ENCODE measurements at places on chromosomes 12 and 14. TPM values are rescaled to one million over a fixed set of nuclear protein-coding genes. Genes with fewer than 3 reads are reported as not detected.

TMEM52B gene
- total RNA-seq, result 3.1 TPM

DNA sequence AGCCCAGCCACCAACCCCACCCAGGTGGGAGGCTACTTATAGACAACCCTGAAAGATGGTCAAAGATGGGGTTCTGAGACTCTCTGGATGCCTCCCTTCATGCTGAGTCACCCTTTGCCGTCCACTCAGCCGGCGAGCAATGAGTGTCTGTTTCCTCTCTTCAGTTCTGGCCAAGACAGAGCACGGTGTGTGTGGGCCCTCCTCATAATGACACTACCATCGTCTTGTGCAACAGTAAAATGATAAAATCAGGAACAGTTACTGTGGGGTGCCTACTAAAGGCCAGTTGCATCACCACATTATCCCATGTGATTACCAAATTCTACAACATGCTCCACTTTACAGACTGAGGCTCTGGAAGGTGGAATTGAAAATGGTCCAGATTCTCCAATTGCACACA, 7.0 kb upstream of the BDKRB1 start:
- peaks cover 18% of the 10 kb centered on the region for H3K36me3 ChIP-seq
- peaks cover 37% of the 10 kb centered on the region for H3K4me1 ChIP-seq
- peak overlapping the region; percentile 81 for H3K27ac ChIP-seq
- no peaks in the 10 kb centered on the region for H3K27me3 ChIP-seq

LBHD2 gene
- total RNA-seq, result not detected

ERP27 gene
- not detected for total RNA-seq

- no peaks in the 10 kb centered on the region for H3K4me1 ChIP-seq
- no peak overlapping the region for H3K27ac ChIP-seq
- no peak for DNase-seq
These were observed 126.5 kb downstream of the NUBPL start for GRCh38 chr14:31687726-31688125.

- no peak overlapping the region for H3K4me3 ChIP-seq
- H3K4me1 ChIP-seq, result no peaks in the 10 kb centered on the region
- H3K36me3 ChIP-seq, result no peaks in the 10 kb centered on the region
- no peak overlapping the region for H3K27ac ChIP-seq
These were observed 44.4 kb upstream of the PPP2R5C start for GRCh38 chr14:101716956-101717662.

MYO1A gene
- under 0.01 TPM for total RNA-seq

- no peak for DNase-seq
- no peaks in the 10 kb centered on the region for H3K36me3 ChIP-seq
- H3K27me3 ChIP-seq, result no peaks in the 10 kb centered on the region
- no peaks in the 10 kb centered on the region for H3K4me1 ChIP-seq
These were observed 380.1 kb downstream of the RAD51B start for GRCh38 chr14:68199554-68200151.

DNA sequence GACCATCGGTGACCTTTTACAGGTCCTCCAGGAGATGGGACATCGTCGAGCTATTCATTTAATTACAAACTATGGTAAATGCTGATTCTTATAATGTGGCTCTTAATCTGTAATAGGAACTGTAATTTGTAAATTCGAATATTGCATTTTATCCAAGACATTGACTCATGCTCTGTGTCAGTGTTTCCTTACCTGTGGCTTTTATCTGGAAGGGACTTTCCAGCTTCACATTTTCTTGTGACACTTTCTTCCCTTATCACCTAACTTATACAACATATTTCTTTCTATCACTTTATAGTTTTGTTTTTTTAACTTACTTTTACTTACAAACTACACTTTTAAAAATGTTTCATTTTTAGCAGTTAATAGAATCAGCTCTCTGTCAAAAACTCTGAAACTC, 14.8 kb downstream of the IRAK3 start:
- H3K27me3 ChIP-seq, result no peaks in the 10 kb centered on the region
- no peak overlapping the region for H3K27ac ChIP-seq
- DNase-seq, result no peak
- H3K4me1 ChIP-seq, result no peaks in the 10 kb centered on the region

TMEM132D gene
- not detected for total RNA-seq

MYH6 gene
- total RNA-seq, result not detected

- no peak for DNase-seq
- H3K4me3 ChIP-seq, result no peak overlapping the region
- no peak overlapping the region for H3K27ac ChIP-seq
These were observed 116.9 kb upstream of the CCDC196 start for GRCh38 chr14:66369157-66369697.

DNA sequence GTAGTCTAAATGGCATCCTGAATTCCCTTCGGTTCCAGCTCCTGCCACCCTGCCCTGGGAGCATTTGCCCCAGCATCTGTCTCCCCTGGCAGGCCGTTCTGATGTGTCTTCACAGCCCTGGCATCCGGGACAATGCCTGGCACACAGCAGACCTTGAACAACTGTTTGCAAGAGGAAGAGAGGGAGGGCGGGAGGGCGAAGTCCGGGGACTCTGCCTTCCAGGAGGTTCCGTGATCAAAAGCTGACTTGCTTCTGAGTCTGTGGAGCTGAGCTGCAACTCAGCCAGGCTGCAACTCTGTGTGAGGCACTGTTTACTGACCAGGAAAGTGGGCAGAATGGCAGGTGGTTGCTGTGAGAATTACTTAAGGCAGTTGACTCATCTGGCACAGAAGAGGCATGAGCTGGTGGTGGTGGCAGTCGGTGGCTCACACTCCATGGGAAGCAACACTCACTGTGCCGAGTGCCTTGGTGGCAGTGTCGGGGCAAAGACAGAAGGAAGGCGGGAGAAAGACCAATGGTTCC, 61.1 kb upstream of the DLK1 start:
- H3K4me3 ChIP-seq, result no peak overlapping the region
- no peak for DNase-seq
- peaks cover 34% of the 10 kb centered on the region for H3K27me3 ChIP-seq
- peaks cover 15% of the 10 kb centered on the region for H3K4me1 ChIP-seq

SLC25A21 gene
- total RNA-seq, result 0.90 TPM

DNA sequence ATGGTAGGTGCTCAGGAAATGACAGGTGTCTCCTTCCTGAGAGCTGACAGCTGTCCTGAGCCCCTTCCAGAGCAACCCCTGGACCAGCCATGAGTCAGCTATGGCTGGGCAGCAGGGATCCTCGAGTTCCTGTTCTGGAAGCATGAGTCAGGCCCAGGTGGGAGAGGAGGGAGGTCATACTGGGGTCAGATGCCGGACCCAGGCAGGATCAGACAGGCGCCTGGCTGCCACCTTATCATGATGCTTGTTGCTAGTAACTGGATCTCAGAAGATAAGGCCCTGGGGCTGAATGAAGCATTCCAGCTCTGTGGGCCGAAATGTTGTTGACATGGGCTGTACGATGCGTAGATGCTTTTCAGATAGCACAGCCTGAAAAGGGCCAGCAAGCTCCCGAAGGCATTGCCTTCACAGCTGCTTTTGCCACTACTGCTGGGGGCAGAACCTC, 17.4 kb upstream of the KRT7 start:
- H3K27me3 ChIP-seq, result no peaks in the 10 kb centered on the region
- H3K4me3 ChIP-seq, result no peak overlapping the region
- no peak overlapping the region for H3K27ac ChIP-seq
- peaks cover 8% of the 10 kb centered on the region for H3K4me1 ChIP-seq
- no peaks in the 10 kb centered on the region for H3K36me3 ChIP-seq
- DNase-seq, result peak; percentile 79

DNA sequence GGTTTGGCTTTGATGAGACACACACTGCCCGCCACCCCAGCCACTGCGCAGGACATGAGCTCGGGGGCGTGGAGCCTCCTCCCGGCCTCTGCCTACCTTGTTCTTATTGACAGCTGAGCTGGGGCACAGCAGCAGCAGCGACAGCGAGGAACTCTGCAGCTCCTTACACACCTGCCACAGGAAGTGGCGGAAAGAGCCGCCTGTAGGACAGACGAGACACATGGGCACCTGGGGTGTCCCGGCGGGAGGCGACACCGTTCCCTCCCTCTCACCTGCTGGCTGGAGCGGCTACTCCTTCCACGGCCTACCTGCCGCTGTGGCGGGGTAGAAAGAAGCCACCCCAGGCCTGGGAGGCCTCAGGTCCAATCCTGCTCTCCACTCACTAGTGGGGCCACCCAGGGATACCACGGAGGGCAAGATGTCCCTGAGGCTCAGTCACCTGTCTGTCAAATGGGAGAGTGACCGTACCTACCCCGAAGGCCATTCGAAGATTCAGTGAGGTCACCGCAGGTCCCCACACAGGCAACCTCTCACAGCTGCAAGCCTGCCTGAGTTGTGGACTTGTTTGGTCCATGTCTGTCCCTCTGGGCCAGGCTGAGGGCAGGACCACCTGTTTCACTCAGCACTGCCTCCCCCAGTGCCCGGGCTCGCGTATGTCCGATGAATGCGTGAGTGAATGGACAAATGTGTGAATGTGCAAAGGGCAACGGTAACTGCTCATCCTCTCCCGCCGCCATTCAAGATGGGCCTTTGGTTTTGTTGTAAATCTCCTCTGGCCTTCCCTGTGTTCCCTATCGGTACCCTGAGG, 42.6 kb downstream of the TRAFD1 start:
- no peak overlapping the region for H3K27ac ChIP-seq
- H3K4me1 ChIP-seq, result no peaks in the 10 kb centered on the region
- H3K4me3 ChIP-seq, result no peak overlapping the region
- no peaks in the 10 kb centered on the region for H3K27me3 ChIP-seq
- no peak for DNase-seq
- H3K36me3 ChIP-seq, result peaks cover 34% of the 10 kb centered on the region

GRCh38 chr14:79464468-79464867, 746.8 kb downstream of the DIO2 start:
- H3K4me1 ChIP-seq, result peaks cover 2% of the 10 kb centered on the region
- H3K27ac ChIP-seq, result no peak overlapping the region
- no peaks in the 10 kb centered on the region for H3K36me3 ChIP-seq
- no peak overlapping the region for H3K4me3 ChIP-seq
- peak; percentile 51 for DNase-seq
- H3K27me3 ChIP-seq, result no peaks in the 10 kb centered on the region

GRCh38 chr12:12398026-12398859, 41.4 kb downstream of the BORCS5 start:
- H3K27ac ChIP-seq, result peak overlapping the region; percentile 68
- no peak overlapping the region for H3K4me3 ChIP-seq
- no peaks in the 10 kb centered on the region for H3K27me3 ChIP-seq
- no peaks in the 10 kb centered on the region for H3K36me3 ChIP-seq
- DNase-seq, result peak; percentile 97

AMN gene
- total RNA-seq, result under 0.01 TPM

GRCh38 chr12:94289461-94290312, 141.3 kb downstream of the PLXNC1 start:
- peaks cover 13% of the 10 kb centered on the region for H3K4me1 ChIP-seq
- H3K36me3 ChIP-seq, result no peaks in the 10 kb centered on the region
- DNase-seq, result peak; percentile 75

DNA sequence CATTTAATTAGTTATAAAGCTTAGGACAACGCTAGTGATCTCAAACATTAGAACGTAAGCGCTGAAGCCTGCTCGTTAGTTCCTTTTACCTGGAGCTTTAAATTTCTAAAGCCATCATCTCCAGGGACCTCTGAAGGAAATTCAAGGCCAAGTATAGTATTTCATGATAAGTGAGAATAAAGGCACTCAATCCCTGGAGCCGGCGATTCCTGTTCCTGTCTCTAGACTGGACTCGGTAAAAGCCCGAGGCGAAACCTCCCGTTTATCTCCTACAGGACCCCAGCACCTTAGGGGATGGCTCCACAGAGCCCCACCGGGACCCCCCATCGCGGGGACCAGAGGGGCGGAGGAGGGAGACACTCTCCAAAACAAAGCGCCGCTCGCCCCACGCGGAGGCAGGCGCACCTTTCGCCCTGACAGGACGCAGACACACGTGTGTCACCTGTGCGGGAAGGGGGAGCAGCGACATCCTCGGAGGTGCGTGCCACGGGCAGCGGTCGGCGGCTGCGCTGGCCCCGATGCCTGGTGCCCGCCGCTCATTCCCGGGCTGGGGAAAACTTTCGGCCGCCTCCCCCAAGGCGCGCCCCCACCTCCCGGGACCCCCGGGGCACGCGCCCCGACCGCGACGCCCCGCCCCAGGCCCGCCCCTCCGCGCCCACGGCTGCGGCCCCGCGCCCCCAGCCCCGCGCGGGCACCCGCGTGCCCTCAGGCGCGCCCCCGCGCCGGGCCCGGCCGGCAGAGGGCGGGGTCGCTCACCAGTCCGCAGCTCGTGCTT, 678 bp downstream of the RPS6KA5 start:
- peak overlapping the region; percentile 68 for H3K4me3 ChIP-seq
- H3K27me3 ChIP-seq, result no peaks in the 10 kb centered on the region
- H3K27ac ChIP-seq, result no peak overlapping the region
- H3K36me3 ChIP-seq, result no peaks in the 10 kb centered on the region
- no peaks in the 10 kb centered on the region for H3K4me1 ChIP-seq

TBC1D30 gene
- 0.18 TPM for total RNA-seq

DNA sequence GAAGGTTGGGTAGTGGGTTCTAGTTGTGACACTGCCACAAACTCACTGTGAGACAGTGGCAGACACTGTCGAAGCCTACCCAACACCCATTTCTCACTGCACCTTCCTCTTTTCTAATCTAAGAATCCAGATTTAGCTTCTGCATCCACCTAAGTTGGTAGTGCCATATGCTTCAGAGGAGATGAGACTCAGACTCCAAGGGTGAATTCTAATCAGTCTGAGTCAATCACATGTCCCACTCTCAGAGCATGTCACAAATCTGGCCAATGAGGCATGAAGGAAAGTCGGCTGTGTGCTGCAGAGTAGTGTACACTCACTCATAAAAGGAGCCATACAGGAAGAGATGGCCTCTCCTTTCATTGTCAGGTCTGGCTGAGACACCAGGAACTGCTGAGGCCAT, 102.1 kb upstream of the RAP1B start:
- H3K27ac ChIP-seq, result no peak overlapping the region
- no peaks in the 10 kb centered on the region for H3K4me1 ChIP-seq
- DNase-seq, result no peak
- H3K4me3 ChIP-seq, result no peak overlapping the region

DNA sequence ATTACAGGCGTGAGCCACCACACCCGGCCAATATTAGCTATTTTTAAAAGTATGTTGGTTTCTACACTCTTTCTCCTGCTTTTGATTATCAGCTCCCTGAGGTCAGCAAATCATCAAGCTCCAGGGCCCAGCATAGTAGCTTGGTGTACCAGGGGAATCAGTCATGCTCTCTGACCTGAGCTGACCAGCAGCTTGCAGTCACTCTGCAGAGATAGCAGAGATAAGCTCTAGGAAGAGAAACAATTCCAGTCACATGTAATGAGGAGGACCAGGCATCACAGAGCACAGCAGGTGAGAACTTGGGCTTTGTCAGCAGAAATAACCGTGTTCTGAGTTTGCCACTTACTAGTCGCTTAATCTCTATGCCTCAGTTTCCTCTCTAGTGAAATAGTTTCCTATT, 8.5 kb downstream of the PLEKHD1 start:
- peaks cover 58% of the 10 kb centered on the region for H3K27me3 ChIP-seq
- no peaks in the 10 kb centered on the region for H3K4me1 ChIP-seq
- H3K36me3 ChIP-seq, result no peaks in the 10 kb centered on the region
